ENCODE measurements at places on chromosomes 3 and 15.

DNA sequence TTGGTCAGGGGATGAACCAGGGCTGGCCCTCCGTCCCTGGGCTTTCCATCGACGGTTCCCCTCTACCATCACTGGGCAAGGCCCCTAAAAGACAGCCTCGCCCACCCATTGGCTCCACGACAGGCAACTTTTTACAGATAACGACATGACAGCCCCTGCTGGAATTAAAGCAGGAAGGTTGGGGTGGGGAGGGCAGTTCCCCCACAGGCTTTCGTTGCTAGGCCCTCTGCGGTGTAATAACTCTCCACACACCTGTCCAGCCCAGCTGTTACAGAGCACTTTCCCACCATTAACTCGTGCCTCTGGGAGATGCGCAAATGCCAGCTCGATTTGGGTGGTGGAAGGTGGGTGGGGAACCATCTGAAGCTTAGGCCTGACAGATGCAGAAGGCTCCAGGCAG is 264.2 kb upstream of the TLE3 start:
- no peak for DNase-seq

GRCh38 chr15:55980511-55980910 is 12.9 kb downstream of the NEDD4 start:
- no peak for DNase-seq

DNA sequence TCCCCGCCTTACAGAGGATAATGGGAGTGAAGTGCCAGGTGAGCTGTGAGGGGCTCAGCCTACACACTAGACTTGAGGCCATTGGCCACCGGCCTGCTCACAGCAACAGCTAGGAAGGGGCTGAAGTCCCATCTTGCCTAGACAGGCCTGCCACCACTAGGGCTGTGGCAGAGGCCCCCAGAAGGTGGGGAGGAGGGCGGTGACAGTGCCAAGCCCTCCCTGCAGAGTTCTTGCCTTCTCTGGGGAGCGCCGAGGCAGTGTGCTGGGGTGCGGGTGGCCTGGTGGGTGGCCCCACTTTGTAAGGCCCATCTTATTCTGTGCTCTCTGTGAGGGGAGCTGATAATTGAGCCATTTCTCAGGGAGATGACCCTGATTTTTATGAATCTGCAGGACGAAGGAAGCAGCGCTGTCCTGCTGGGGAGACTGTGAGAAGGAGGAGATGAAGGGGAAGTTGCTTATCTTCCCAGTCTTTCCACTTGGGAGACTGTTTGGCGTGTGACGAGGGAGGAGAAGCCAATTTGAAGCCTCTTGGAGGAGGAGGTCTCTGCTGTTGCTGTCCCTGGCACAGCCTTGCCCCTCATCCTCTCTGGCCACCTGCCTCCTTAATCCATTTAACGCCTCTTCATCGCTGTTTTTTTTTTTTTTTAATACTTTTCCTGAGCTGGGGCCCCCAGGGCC is 104.3 kb downstream of the LINGO1 start:
- no peak for DNase-seq

DNA sequence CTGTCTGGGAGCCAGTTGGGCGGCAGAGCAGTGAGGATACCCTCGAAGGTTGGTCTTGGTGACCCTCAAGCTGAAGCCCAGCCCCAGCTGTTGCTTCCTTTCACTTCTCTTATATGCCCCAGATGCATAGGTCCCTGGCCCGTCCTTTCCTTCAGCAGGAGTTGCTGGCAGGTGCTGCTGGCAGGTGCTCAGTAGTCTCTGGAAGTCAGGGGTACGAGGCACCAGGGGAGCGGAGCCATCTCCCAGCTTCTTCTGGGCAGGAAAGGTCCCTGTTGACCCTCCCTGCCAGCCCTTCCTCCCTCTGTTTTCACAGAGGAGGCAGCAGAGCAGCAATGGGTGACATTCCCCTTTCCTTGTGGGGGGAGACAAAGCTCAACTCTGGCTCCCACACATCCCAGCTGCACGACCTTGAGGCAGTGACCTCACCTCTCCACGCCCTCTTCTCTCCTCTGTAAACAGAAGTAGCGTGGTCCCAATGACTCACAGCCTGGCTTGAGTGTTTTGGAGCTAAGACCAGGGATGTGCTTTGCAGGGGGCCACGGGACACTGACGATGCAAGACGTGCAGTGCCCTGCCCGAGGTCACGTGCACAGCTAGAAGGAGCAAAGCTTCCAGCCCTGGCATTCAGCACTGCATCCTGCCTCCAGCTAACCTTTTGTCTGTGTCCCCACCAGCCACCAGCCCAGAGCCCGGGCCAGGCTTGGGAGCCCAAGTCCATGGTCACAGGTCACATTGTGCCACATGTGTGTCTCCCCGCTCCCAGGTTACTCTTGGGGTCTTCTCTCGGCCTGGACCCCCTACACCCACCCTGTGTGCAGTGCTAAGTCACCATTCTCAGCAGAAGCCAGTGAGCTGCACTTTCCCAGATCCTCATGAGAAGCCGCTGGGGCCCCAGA is 49.7 kb downstream of the SLC6A6 start:
- DNase-seq = no peak

DNA sequence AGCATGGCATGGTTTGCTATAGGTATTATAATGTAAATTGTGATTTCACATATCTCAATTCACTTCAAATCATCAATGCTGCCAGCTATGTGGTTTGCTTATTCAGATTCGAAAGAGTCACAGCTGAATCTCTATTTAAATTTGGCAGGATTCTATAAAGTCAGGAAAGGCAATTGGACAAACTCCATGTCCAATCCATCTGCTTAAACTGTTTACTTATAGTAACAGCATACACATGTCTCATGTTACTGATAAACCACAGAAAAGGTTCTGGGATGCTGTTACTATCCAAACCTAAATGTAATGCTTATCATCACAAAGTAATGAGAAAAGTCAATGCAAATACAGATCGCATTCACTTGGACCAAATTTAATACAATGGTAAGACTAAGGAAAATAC is 229.7 kb downstream of the ISL2 start:
- no peak for DNase-seq

GRCh38 chr3:32384938-32385337 is 6.7 kb upstream of the CMTM7 start:
- no peak for DNase-seq

GRCh38 chr15:84970843-84971242 is 10.8 kb upstream of the PDE8A start:
- no peak for DNase-seq

DNA sequence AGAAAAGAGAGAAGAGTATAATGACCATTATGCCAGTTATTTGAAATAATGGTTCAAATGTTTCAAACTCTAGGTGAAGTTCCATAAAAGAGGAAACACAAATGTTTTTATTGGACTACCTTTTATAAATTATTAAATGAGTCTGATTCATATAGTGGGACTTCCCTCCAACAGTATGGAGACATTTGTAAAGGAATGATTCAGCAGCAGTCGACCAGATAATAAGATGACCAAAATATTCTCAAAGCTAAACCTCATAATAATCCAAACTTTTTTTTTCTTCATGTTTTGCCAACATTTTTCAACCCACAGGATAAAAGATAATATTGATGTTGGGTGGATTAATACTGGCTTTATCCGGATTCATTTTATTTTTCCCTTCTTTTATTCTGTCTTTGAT is 18.8 kb downstream of the TIPARP start:
- no peak for DNase-seq

DNA sequence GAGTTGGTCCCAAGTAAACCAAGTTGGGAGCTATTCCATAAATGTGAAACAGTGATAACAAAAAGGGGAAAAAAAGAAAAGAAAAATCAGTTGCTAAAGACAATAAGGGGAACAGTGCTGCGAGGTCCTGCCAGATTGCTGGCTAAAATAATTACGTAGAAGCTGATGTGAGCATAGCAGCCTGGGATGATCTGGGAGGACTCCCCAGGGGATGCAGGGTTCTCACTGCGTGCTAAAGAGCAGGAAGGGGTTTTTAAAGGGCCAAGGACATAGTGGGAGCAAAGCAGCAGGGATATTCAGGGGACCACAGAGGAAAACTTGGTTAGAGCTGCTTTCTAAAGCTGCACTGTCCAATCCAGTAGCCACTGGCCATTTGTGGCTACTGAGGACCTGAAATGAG is 133.0 kb upstream of the UMPS start:
- DNase-seq = no peak

DNA sequence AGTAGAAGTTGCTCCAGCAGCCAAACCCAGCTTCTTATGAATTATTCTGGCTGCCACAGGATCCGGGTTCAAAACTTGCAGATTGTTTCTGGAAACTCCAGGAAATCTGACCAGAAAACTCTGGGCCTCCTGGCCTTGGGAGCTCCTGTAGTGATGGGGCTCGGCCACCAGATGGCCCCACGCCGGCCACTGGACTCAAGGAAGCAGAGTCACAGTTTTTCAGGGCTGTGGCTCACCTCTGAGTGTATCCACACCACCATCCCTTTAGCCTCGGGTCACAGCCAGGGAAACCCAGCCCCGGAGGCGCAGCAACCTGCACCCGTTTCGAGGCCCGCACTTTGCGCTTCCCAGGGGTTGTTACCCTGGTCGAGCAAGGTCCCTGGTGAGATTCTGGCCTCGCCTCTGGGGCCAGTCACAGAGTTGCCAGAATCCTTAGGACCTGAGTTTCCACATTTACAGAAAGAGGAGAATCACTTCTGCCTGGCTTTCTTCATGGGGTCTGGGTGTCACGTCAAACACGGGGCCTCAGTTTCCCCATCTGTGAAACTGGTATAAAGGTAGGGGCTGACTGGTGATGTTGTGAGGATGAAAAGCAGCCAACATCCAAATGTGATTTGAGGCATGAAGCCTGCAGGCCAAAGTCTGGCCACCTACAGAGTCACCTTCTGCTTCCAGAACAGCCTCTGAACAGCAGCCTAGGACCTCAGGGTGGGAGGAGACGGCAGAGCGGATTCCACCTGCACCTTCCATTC is 53.5 kb upstream of the LCTL start:
- peak; percentile 65 for DNase-seq

- no peak for DNase-seq
Measured at GRCh38 chr15:87489902-87490665, 766.5 kb downstream of the NTRK3 start.

DNA sequence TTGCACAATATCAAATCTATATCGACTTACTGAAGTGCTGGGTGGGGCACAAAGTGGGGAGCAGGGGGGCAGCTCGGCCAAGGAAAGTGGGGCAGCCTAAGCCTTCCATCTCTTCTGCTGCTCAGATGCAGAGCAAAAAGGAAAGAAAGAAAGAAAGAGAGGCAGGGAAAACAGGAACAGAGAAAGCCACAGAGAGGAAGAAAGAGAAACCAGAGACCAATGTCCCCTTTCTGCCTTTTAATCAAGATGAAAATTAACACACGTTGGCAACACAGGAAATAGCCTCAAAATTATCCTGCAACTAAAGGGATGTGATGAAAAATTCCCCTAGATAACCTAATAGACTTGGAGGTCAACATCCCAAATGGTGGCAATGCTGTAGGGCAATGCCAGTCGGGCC is 72.2 kb upstream of the RAD18 start:
- no peak for DNase-seq

GRCh38 chr3:124767264-124767663 is 37.0 kb downstream of the UMPS start:
- no peak for DNase-seq

DNA sequence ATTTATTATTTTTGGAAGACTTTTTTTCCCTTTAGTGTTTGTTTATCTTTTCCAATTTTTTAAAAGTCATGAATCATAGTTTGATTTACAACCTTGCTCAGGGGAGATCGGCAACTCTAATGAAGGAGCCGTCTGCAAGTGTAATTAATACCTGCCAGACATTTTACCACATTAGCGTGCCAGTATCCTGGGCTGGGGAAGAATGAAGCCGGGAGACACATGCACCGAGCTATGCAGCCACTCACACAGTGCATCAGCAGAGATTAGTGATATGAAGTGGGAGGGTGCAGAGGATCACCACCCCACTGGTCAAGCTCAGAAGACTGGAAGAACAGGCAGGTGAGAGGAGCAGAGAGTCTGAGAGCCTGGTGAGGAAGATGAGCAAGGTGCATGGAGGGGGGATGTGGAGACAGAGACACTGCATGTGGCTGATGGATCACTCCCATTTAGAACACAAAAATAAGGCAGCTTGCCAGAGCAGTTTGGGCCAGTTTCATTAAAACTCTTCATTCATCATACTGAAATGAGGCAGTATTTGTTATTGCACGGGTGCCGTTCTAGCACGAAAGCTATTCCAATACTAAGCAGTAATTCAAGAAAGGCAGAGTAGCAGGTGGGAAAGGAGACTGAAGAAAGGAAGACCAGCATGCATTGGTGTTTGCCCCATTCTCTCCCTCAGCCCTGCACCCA is 821.6 kb downstream of the TUSC7 start:
- no peak for DNase-seq

DNA sequence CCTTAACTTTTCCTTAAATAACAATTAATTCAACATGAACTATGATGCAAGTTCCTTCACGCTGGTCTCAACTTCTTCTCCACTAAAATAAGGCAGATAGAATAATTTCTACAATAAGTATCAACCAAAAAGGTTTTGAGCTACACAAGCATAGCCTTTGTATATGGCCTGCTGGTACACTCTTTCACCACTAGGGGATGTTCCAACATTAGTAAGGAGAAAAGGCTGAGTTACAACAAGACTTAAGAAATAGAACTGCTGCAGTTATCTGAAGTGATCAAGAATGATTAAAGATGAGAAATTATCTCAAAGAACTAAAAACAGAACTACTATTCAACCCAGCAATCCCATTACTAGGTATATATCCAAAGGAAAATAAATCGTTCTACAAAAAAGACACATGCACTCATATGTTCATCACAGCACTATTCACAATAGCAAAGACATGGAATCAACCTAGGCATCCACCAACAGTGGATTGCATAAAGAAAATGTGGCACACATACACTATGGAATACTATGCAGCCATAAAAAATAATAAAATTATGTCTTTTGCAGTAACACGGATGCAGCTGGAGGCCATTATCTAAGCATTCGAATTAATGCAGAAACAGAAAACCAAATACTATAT is 14.4 kb downstream of the ATP13A3 start:
- DNase-seq = peak; percentile 67

DNA sequence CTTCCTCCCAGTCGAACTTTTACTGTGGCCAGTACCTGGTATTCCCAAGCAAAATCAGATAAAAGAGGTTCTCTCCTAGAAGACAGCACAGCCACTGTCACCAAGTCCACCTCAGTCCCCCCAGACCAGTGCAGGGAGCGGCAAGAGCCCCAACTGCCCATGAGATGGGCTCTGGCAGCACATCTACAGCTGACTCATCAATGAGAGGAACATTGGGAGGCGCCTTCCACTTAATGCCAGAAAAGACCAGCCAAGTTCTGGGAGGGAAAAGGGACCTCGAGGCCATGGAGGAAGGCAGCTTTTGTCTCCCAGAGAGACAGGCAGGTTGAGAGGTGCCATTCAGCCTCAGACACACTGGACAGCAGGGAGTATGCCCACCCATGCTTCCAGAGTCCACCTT is 28.2 kb downstream of the POC1A start:
- DNase-seq = no peak

GRCh38 chr3:17577796-17578520 is 164.5 kb downstream of the TBC1D5 start:
- DNase-seq = no peak

GRCh38 chr3:31768479-31769125 is 212.5 kb downstream of the OSBPL10 start:
- no peak for DNase-seq

DNA sequence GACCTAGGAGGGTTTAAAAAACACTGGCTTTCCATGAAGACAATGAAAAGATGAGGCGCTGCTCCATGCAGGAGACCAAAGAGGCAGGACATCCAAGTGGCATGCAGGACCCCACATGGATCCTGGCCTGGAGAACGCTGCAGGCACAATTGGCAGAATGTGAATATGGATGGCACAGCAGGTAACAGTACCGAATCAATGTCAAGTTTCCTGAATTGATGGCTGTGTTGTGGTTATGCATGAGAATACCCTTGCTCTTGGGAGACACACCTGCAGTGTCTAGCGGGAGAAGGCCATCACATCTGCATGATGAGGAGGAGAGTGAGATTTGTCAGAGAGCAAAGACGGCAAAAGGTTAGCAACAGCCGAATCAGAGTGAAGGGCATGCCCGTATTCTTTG is 74.3 kb upstream of the SEC13 start:
- DNase-seq = no peak

All from PC-9 (cell line).